Stimulated activated CD4-positive, alpha-beta T cell treated with anti-CD3 and anti-CD28 coated beads, TNF-alpha, amount 100 ng/mL, for 4 hours (primary cell): ENCODE measurements at places on chromosomes 3 and 15.
A peak's percentile ranks its signal among the peaks of the same experiment; 100 is the strongest.

GRCh38 chr3:184354121-184354728, 7.2 kb downstream of the CLCN2 start:
- peak; percentile 52 for DNase-seq

DNA sequence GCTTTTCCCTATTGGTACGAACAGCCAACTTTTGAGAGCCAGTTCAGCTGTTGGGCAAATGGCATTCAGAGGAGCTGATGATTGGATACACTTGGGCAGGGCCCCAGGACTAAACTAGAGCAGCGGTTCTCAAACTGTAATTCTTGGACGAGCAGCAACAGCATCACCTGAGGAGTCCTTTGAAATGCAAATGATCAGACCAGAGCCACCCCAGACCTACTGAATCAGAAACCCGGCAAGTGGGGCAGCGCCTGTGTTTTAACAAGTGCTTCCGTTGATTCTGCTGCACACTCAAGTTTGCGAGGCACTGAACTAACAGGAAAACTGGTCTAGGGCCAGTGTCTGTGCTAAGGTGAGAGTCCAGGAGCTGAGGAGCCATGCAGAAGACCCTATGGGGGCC, 239.7 kb downstream of the UACA start:
- no peak for DNase-seq

DNA sequence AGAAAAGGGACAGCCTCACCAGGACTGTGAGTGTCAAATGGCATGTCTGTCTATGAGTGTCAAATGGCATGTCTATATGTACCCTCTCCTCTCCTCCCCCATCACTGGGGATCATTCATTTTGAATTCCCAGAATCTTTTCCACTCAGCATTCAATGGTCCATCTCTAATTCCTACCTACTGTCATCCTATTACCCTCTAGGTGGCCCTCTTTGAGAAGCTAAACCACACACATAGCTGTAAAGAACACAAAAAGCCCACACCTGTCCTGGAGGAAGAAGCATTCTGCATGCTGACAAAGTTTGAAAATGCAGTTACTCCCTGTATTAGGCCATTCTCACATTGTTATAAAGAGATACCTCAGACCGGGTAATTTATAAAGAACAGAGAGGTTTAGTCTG, 46.2 kb upstream of the PYDC2 start:
- no peak for DNase-seq

GRCh38 chr15:73927476-73928240, 1.4 kb downstream of the LOXL1 start:
- DNase-seq: peak; percentile 57

DNA sequence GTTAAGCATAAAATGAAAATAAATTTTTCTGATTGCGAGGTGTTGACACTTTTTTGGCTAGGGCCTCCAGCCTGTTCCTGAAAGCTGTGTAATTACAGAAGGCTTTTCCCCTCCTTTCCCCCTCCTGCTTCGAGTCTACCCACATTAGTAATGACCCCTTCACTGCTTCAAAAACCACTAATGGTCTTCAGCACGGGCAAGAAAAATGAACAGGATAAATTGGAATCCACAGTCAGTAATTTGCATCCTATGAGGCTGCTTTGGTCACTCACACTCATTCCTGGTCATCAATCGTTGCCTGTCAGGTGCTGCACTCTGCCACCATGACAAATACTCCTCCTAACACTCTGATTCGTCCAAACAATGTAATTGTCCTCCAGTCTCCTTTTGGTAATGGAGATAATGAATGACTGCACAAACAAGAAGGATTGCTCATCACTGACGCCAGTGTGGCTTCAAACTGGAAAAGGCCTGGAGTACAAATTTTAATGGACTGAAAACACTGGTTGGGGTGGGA, 148.6 kb downstream of the MEIS2 start:
- DNase-seq: no peak

DNA sequence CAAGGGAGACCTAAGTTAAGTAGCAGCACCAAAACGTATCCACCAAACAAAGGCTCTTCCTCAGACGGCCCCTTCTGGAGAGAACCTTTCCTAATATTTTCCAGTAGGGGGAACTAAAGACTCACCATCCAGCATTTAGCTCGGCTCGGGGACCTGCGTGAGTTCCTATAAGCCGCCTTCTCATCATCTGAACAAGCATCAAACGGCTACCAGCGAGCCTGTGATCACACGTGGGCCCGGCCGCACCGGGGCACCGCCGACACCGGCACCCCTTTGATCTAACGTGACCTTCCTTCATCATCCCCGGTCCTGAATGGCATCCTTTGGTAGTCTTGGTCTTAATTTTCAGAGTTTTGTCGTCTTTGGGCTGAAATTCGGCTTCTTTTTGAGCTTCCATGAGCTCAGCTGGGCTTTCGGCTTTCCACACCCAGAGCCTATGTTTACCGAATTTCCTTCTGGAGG, 1.4 kb upstream of the ROBO2 start:
- no peak for DNase-seq
